ENCODE measurements at places on chromosomes 12 and 14.
A peak's percentile ranks its signal among the peaks of the same experiment; 100 is the strongest.

DNA sequence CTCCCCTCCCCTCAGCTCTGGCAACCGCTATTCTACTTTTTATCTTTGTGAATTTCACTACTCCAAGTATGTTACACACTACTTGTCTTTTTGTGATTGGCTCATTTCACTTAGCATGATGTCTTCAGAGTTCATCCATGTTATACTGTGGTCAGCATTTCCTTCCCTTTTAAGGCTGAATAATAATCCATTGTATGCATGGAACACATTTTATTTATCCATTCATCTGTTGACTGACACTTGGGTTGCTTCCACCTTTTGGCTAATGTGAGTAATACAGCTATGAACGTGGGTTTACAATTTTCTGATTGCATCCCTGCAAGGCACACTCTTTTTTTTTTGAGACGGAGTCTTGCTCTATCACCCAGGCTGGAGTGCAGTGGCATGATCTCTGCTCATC lies 53.0 kb upstream of the FUT8 start:
- H3K4me3 ChIP-seq = no peak overlapping the region
- H3K27me3 ChIP-seq = no peaks in the 10 kb centered on the region
- peaks cover 54% of the 10 kb centered on the region for H3K36me3 ChIP-seq
- no peak overlapping the region for H3K27ac ChIP-seq
- no peak for DNase-seq

GRCh38 chr12:6337958-6338433 lies 3.9 kb downstream of the TNFRSF1A start:
- H3K27ac ChIP-seq = no peak overlapping the region
- peaks cover 12% of the 10 kb centered on the region for H3K36me3 ChIP-seq
- no peaks in the 10 kb centered on the region for H3K27me3 ChIP-seq
- H3K4me3 ChIP-seq = no peak overlapping the region
- DNase-seq = no peak
- peaks cover 45% of the 10 kb centered on the region for H3K4me1 ChIP-seq

DNA sequence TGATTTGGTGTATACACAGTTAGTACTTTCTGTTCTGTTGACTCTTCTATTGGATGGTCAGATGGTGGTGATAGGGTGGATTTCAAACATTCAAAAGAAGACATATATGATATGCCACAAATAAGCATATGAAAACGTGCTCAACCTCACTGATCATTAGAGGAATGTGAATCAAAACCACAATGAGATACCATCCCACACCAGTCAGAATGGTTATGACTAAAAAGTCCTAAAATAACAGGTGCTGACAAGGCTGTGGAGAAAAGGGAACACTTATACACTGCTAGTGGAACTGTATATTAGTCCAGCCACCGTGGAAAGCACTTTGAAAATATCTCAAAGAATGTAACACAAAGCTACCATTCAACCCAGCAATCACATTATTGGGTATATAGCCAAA lies 425.5 kb downstream of the C12orf50 start:
- no peak for DNase-seq
- no peak overlapping the region for H3K4me3 ChIP-seq
- no peaks in the 10 kb centered on the region for H3K4me1 ChIP-seq
- H3K27me3 ChIP-seq = no peaks in the 10 kb centered on the region

DNA sequence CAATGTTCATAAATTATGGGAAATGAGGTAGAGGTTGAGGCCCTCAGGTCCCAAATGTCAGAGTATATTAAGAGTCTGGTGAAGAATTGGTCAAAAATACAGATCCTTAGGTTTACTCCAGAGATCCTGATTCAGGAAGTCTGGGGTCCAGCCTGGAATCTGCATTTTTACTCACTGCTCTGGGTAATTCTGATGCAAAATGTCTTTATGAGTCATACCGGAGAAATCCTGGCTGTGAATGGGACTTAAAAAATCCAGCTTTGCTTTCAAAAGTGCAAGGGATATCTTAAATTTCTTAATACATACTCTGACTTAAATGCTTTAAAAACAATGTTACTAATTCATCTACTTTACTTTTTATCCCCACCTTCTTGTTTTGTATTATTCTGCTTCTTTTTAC lies 74.5 kb downstream of the FERMT2 start:
- H3K36me3 ChIP-seq = no peaks in the 10 kb centered on the region
- H3K27ac ChIP-seq = no peak overlapping the region
- no peak overlapping the region for H3K4me3 ChIP-seq
- DNase-seq = no peak

DNA sequence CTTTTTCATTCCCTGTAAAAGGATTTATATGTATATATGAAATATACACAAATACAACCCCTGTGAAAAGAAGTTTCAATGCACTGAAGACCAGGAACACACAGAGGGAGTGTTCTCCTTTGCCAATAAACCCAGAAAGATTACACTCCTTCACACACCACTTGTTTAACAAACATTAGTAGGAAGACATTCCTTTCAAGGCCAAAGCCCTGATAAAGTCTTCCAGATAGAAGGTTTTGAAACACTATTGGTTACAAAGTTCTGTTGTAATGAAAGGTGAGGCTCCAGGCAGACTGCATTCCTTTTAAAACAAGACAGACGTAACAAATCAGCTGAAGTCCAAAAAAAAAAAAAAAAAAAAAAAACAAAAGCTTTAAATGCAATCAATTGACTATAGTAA lies 81.0 kb downstream of the PTPN21 start:
- DNase-seq = no peak
- H3K4me1 ChIP-seq = no peaks in the 10 kb centered on the region
- H3K27me3 ChIP-seq = no peaks in the 10 kb centered on the region
- H3K4me3 ChIP-seq = no peak overlapping the region

DNA sequence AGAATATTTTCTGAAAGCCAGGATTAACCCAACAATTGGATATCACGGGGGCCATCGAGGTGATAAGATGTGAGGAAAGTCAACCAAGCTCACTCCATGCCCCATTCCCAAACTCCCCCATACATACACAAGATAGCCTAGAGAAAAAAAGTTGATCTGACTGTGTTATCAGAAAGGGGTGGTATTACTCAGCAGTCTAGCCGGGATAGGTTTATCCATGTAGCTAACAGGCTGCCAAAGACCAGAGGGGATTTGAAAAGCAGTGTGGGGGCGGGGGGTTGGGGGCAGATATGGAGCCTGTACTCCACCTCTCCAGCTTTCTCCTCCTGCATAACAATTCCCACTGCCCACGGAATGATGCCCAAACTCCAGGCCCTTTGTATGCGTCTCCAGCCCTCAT lies 13.2 kb upstream of the MAP1LC3B2 start:
- H3K36me3 ChIP-seq = no peaks in the 10 kb centered on the region
- no peak for DNase-seq
- H3K27me3 ChIP-seq = peaks cover 2% of the 10 kb centered on the region
- H3K27ac ChIP-seq = no peak overlapping the region

- no peak overlapping the region for H3K4me3 ChIP-seq
- H3K4me1 ChIP-seq = no peaks in the 10 kb centered on the region
- no peaks in the 10 kb centered on the region for H3K36me3 ChIP-seq
- H3K27ac ChIP-seq = no peak overlapping the region
- DNase-seq = no peak
Measured at GRCh38 chr14:66174453-66174891, 311.7 kb upstream of the CCDC196 start.

DNA sequence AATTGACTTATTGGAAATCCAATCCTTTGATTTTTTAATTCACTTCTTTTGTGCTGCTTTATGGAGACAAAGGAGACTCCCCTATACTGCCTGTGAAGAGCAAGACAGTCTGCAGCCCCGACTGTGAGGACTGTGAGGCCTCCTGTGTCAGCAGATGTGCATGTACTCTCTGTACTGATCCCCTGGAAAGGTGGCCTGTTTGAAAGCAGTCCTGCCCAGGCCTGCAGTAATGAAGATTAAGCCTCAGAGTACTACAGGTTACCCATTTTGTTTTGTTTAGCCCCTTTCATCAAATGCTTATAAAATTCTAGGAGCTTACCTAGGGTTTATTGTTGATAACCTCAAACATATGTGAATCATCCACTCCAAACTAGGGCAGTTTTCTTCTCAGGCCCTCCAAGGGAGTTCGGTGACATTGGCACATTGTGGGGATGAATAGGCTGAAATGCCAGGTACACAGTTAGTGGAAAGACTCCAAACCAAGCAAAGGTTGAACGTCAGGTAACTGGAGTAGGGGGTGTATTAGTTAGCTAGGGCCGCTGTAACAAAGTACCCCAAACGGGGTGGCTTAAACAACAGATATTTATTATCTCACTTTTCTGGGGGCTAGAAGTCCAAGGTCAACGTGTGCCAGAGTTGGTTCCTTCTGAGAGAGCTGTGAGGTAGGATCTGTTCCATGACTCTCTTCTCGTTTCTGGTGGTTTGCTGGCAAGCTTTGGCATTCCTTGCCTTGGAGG lies 208.7 kb upstream of the BCL2L14 start:
- H3K27me3 ChIP-seq = no peaks in the 10 kb centered on the region
- H3K27ac ChIP-seq = no peak overlapping the region
- H3K4me1 ChIP-seq = peaks cover 3% of the 10 kb centered on the region
- H3K4me3 ChIP-seq = no peak overlapping the region
- no peak for DNase-seq

GRCh38 chr12:93766796-93767523 lies 89.8 kb downstream of the CRADD start:
- peaks cover 34% of the 10 kb centered on the region for H3K4me1 ChIP-seq
- H3K36me3 ChIP-seq = peaks cover 6% of the 10 kb centered on the region
- peak overlapping the region; percentile 5 for H3K4me3 ChIP-seq
- DNase-seq = no peak
- H3K27ac ChIP-seq = peak overlapping the region; percentile 9
- no peaks in the 10 kb centered on the region for H3K27me3 ChIP-seq

GRCh38 chr12:124466216-124467128 lies 100.9 kb downstream of the NCOR2 start:
- H3K4me3 ChIP-seq = peak overlapping the region; percentile 68
- H3K4me1 ChIP-seq = peaks cover 40% of the 10 kb centered on the region
- H3K27me3 ChIP-seq = no peaks in the 10 kb centered on the region
- H3K36me3 ChIP-seq = peaks cover 51% of the 10 kb centered on the region
- peak; percentile 89 for DNase-seq

DNA sequence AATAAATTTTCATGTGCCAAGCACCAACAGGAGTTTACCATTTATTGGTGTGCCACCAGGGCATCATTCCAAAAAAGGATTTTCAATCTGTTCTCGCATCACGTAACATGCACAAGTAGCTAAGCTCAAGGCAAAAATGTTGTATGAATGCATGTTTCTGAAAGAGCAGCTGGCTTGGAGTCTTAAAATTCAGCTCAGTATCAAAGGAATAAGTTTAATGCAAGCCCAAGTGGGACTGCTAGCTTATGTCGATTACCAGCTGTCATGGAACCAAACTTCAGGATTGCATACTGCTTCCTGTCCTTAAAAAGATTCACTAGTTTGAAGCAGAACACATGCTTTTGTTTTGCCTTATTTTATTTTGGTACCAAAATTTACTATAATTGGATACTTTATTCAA lies 437.0 kb downstream of the FSCB start:
- DNase-seq = no peak
- H3K36me3 ChIP-seq = no peaks in the 10 kb centered on the region
- H3K4me3 ChIP-seq = no peak overlapping the region
- H3K27ac ChIP-seq = no peak overlapping the region
- no peaks in the 10 kb centered on the region for H3K27me3 ChIP-seq

- H3K4me3 ChIP-seq = no peak overlapping the region
- H3K27ac ChIP-seq = no peak overlapping the region
- H3K36me3 ChIP-seq = no peaks in the 10 kb centered on the region
- no peaks in the 10 kb centered on the region for H3K4me1 ChIP-seq
Measured at GRCh38 chr14:87397499-87397898, 595.5 kb downstream of the GALC start.

GRCh38 chr12:3732901-3733300 lies 20.0 kb downstream of the CRACR2A start:
- H3K27ac ChIP-seq = no peak overlapping the region
- peaks cover 29% of the 10 kb centered on the region for H3K36me3 ChIP-seq
- H3K4me1 ChIP-seq = peaks cover 19% of the 10 kb centered on the region
- H3K27me3 ChIP-seq = no peaks in the 10 kb centered on the region

DNA sequence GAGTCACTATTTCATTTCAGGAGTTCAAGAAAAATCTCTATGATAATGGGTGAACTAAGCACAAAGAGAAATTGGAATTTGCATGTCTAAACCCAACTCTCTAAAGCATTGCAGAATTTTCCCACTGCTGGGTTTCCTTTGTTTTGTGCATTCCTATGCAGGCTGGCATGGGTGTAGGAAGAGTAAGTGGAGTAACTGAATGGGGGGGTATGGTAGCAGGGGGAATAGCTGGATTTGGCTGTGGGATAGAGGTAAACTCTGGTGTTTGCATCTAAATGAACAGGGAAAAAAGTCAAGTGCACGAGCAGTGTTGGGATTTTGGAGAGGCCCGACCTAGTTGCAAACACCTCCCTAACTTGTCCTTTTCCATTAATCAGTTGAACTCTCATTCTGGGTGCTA lies 159.1 kb downstream of the ANO4 start:
- H3K27me3 ChIP-seq = no peaks in the 10 kb centered on the region
- H3K4me1 ChIP-seq = no peaks in the 10 kb centered on the region
- H3K4me3 ChIP-seq = no peak overlapping the region
- no peak overlapping the region for H3K27ac ChIP-seq
- no peak for DNase-seq
- H3K36me3 ChIP-seq = no peaks in the 10 kb centered on the region

DNA sequence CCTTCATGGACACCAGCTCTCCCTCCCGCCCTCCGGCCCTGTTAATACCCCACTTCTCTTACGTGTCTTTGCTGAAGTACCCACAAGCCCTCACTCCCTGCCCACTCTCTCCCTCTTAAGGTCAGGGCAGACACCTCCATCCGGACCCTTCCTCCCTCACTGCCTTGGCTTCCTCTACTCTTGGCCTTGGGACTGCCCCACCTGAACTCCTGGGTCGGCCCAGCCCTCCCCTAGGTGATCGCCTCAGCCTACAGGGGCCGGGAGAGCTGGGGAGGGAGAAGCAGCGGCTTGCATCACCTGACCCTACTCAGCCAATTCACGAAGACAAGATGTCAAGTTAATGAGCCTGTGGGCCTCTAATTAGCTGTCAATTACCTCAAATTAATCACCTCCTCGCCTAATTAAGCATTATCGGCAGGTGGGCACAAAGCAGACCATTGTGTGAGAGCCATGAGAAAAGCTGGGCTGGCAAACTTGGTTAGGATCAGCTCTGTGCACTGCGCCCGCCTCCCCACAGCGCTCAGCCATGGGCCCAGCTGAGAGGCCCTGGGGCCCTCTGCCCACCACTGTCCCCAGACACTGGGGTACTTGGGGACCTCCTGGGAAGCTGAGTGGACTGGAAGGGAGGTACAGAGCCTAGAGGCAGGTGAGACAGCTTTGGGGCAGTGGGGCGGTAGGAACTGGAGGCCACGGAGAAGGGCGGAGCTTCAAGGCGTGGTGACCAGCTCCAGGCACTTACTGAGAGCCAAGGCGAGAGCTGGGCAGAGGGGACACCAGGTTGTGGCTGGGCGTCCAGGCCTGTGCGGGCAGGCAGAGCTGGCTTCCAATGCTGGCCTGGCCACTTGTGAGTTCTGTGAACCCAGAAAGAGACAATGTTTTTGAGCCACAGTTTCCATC lies 25.1 kb upstream of the VSX2 start:
- H3K27ac ChIP-seq = no peak overlapping the region
- no peak for DNase-seq
- peaks cover 3% of the 10 kb centered on the region for H3K27me3 ChIP-seq

- H3K27ac ChIP-seq = peak overlapping the region; percentile 98
- peaks cover 31% of the 10 kb centered on the region for H3K4me1 ChIP-seq
- peaks cover 15% of the 10 kb centered on the region for H3K36me3 ChIP-seq
- H3K4me3 ChIP-seq = peak overlapping the region; percentile 89
Measured at GRCh38 chr14:35046751-35047536, 872 bp downstream of the FAM177A1 start.

GRCh38 chr12:42933461-42934081 lies 344.0 kb upstream of the PRICKLE1 start:
- H3K4me3 ChIP-seq = no peak overlapping the region
- no peak overlapping the region for H3K27ac ChIP-seq
- no peaks in the 10 kb centered on the region for H3K27me3 ChIP-seq
- no peaks in the 10 kb centered on the region for H3K4me1 ChIP-seq
- H3K36me3 ChIP-seq = no peaks in the 10 kb centered on the region
- DNase-seq = no peak
